Stimulated activated CD4-positive, alpha-beta T cell treated with anti-CD3 and anti-CD28 coated beads, TNF-alpha, amount 100 ng/mL, for 48 hours (primary cell): ENCODE measurements at places on chromosomes 11 and 22.

GRCh38 chr11:19321351-19321750 lies 80.6 kb upstream of the E2F8 start:
- DNase-seq: no peak

- no peak for DNase-seq
Observed at GRCh38 chr11:79852176-79852575, 411.3 kb upstream of the TENM4 start.

- DNase-seq: no peak
Observed at GRCh38 chr11:76239483-76240160, 33.3 kb upstream of the WNT11 start.

DNA sequence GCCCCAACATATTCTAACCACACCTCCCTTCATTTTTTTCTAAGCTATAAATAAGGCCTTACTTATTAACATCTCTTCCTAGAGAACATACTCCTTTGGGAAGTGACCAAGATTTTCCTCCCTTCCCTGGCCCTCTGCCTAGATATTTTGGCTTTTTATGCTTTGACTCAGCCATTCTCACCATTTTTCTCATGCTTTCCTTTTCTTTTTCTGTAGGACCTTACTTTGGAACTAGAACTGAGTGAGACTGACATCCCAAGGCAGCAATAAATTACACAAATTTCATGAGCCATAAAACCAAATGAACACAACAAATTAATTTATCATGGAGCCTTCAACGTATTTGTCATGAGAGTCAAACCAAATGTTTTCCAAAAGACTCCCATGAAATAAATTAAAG lies 142.7 kb upstream of the CTSC start:
- no peak for DNase-seq

- no peak for DNase-seq
Observed at GRCh38 chr11:96318399-96318798, 24.6 kb downstream of the MAML2 start.

- DNase-seq: peak; percentile 43
Observed at GRCh38 chr11:9263840-9264315, 1.3 kb downstream of the DENND5A start.

DNA sequence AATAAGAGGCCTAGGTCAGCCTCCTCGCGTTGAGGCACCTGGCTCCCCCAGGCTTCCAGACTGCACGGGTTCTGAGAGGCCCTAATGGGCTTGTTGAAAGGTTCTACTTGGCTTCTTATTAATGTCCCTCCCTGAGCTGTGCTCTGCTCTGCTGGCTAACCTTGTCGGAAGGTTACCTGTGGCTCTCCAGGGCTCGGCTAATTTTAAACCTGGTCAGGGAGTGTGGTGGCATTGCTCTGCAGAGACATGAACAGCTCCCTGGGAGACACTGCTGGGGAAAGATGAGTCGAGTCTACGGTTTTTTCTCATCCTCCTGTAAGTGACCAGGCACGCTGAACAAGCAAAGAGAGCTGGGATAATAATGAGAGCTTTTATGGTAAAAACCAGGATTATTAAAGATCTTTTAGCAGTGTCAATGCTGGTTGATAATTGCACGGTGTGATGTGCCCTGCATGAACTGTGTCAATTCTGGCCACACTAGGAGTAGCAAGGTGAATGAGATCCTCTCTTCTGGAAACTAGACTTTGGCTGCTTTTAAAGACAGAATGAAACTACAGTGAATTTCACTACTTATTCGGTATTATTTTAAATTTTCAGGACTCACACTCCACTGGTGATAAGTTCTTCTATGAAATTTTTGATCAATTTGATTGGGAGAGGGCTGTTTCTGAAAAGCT lies 70.7 kb downstream of the TEAD1 start:
- no peak for DNase-seq

- no peak for DNase-seq
Observed at GRCh38 chr11:118161786-118162185, 9.2 kb upstream of the SCN4B start.

DNA sequence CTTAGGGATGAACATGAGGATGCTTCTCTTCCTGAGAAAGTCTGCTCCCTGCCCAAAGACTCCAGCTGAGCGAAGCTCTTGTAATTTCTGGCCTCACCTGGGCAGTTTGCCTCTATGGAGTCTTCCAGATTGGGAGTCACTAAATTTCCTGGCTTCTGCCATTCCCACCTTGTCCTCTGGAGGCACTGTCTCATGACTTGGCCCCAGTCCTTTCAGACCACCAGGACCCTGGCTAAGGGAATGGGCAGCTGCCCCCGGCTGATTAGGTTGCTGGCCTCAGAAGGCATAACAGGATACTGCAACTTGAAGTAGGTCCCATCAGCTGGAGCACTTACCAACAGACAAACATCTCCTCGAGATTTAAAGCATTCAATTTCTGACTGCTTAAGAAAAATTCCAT lies 128.1 kb upstream of the SPON1 start:
- DNase-seq: no peak

DNA sequence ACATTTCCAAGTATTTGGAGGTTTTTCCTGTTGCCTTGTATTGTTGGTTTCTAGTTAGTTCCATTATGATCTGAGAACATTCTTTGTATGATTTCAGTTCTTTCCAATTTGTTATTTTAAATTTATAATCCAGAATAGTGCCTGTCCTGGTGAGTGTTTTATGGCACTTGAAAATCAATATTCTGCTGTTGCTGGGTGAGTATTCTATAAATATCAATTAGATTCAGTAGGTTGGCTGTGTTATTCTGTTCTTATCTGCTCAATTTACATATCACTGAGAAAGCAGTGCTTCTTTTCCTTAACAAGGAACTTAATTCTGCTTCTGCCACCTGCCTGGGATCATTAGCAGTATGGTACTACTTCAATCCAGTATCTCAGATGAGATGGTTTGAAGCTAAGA lies 123.5 kb downstream of the SNX19 start:
- no peak for DNase-seq

GRCh38 chr22:50481440-50482106 lies at the start of gene ADM2:
TSS of gene ADM2 (plus strand) at chr22:50481543. CDS start at chr22:50481848, 305 bp downstream.
- DNase-seq: peak; percentile 41

DNA sequence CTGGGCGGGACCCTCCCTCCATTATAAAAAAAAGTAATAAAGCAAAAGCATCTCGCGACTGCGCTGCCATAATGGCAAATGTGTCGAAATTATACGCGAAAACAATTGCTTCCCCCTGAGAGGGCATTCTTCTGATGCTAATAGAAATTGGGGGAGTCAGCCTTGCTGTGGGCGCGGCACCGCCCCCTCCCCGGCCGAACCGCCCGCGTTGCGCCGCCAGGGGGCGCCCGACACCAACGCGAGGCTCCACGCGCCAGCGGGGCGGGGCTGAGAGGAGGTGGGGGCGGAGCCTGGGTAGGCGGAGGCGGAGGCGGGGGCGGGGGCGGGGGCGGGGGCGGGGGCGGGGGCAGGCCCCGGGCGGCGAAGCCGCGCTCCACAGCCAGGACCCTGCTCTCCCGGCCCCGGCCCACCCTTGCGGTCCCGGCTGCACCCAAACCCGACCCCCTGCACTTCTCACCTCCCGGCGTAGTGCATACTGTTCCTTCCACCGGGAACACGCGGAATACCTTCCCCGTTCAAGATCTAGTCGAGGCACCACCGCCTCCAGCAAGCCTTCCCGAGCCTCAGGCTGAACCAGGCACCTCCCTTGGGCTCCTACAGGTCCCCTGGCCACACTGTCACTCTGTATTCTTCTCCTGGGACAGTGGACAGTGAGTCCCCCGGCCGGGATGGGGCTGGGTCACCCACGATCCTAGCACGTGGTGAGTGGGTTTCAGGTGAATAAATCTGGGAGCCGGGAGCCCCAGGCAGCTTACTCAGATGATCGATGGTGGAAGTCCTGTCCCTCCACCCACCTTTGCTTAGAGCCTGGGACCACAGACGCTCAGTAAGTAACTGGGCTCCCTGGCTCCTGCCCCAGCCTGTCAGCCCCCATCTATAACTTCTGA lies 15.5 kb upstream of the UPK3A start:
- DNase-seq: peak; percentile 58

- DNase-seq: no peak
Observed at GRCh38 chr11:12784987-12785386, 110.8 kb downstream of the TEAD1 start.

DNA sequence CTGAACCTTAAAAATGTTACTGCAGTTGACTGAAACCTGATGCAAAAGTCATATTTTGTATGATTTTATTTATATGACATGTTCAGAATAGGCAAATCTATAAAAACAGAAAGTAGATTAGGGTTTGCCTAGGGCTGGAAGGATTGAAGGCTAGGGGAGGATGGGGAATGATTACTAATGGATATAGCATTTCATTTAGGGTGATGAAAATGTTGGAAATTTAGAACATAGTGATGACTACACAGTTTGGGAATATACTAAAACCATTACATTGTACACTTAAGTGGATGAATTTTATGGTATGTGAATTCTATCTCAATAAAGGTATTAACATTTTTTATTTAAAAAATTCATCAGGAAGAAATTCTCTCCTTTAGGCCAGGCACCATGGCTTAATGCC lies 22.9 kb upstream of the PAFAH1B2 start:
- no peak for DNase-seq

DNA sequence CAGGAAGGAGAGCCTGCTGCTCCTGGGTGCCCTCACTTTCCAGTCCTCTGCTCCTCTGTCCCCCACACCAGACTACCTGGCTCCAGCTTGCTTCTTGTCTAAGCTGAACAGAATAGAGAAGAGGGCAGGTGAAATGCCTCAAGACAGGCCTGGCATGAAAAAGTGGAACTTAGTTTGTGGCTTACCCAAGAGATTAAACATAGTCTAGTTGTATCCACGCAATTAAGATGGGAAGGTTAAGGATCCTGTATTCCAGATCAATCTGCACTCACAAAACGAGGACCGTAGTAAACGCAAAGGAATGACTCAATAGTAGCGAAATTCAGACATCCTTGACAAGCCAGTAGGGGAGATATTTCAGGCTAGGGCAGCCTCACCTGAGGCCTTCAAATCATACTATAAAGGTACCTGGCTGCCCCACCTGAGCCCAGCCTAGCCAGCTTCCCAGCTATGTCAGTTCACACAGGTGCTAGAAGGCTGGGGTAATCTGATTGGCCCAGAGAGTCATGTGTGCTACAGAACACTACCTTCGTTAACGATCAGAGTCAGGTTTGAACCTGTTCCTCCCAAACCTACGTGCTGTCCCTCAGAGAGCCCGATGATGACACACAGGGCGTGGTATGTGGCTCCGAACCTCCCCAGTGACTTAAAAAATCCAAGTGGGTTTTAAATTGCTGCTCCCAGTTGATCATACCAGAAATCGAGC lies 46.5 kb downstream of the AHNAK start:
- DNase-seq: no peak

- no peak for DNase-seq
Observed at GRCh38 chr11:2621894-2622293, 77.9 kb downstream of the KCNQ1OT1 start.
